ENCODE measurements at places on chromosomes 12 and 14. TPM values are rescaled to one million over a fixed set of nuclear protein-coding genes. Genes with fewer than 3 reads are reported as not detected.
A peak's percentile ranks its signal among the peaks of the same experiment; 100 is the strongest.

Gene KRT82
- not detected for total RNA-seq

Gene EID3
- total RNA-seq = 11.4 TPM

Gene CLEC1B
- total RNA-seq = not detected

Gene ABCC9
- not detected for total RNA-seq

- H3K4me1 ChIP-seq = peaks cover 6% of the 10 kb centered on the region
- no peak overlapping the region for H3K27ac ChIP-seq
- H3K4me3 ChIP-seq = no peak overlapping the region
These were observed 2.6 kb upstream of the SLC11A2 start for GRCh38 chr12:51028813-51029150.

- H3K4me1 ChIP-seq = no peaks in the 10 kb centered on the region
- no peak overlapping the region for H3K27ac ChIP-seq
- DNase-seq = no peak
- H3K27me3 ChIP-seq = no peaks in the 10 kb centered on the region
- H3K4me3 ChIP-seq = no peak overlapping the region
- no peaks in the 10 kb centered on the region for H3K36me3 ChIP-seq
These were observed 9.5 kb upstream of the BDKRB1 start for GRCh38 chr14:96246539-96246847.

DNA sequence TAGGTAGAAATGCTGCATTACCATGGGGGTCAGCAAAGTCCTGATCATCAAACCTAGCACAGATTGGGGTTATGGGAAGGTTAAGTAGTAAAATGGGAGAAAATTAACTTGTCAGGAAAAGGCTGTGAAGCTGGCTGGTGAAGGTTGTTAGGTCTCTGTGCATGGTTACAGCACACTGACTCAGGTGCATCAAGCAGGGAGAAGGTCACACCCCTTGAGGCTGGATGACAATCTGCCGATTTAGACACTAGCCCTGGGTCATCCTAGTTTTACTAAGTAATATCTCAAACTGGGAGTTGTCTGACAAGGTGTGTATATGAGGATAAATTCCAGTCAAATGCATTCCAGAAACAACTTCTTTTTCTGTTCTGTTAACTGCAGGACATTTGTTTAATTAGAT is 271.1 kb upstream of the LRIG3 start:
- no peak overlapping the region for H3K27ac ChIP-seq
- H3K27me3 ChIP-seq = no peaks in the 10 kb centered on the region
- H3K4me3 ChIP-seq = no peak overlapping the region
- H3K4me1 ChIP-seq = no peaks in the 10 kb centered on the region

DNA sequence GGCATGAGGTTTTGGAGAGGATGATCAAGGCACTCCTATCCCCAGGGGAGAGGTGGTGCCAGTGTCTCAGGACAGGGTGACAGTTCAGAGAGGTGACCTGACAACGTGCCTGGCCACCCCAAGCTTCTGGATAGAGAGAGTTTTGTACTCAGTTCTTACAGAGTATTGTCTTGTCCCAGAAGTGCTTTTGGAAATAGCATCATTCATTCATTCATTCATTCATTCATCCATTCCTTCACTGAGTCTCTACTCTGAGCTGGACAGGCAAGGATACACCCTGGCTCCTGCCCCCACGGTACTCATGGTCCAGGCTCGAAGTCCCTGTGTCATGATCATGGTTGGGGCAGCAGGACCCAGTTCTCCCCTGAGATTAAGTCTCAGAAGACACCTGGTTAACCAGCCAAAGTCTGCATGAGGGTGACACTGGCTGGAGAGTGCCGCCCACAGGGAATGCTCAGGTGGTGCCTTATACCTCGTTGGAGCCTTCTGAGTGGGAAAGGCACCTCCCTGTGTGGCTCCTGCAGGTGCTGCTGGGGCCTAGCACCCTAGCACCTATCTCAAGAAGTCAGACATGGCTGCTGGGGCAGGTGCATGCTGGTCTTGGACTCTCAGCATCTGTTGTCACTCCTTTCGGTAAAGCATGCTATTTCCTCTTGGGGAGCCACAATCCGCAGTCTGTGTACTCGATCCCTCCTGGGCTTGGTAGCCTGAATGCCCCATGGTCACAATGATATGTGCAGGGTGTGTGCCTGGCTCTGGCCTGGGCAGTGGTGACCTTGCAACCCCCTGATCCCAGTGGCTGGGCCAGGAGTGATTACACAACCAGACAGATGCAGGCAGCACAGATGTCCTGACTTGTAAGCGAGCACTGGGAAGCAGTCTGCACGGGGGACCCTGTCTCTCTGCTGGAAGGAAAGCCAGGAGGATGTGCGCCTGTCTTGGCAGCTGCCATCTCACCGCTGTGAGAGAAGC is 57.8 kb downstream of the C14orf132 start:
- H3K4me3 ChIP-seq = no peak overlapping the region
- no peak for DNase-seq

GRCh38 chr14:100312877-100313400 is 6.7 kb upstream of the SLC25A29 start:
- H3K27me3 ChIP-seq = no peaks in the 10 kb centered on the region
- no peaks in the 10 kb centered on the region for H3K4me1 ChIP-seq
- no peak overlapping the region for H3K4me3 ChIP-seq
- no peaks in the 10 kb centered on the region for H3K36me3 ChIP-seq
- H3K27ac ChIP-seq = no peak overlapping the region

GRCh38 chr12:17060260-17060659 is 454.3 kb upstream of the LMO3 start:
- no peak for DNase-seq
- H3K36me3 ChIP-seq = no peaks in the 10 kb centered on the region
- H3K4me3 ChIP-seq = no peak overlapping the region
- H3K27ac ChIP-seq = no peak overlapping the region

DNA sequence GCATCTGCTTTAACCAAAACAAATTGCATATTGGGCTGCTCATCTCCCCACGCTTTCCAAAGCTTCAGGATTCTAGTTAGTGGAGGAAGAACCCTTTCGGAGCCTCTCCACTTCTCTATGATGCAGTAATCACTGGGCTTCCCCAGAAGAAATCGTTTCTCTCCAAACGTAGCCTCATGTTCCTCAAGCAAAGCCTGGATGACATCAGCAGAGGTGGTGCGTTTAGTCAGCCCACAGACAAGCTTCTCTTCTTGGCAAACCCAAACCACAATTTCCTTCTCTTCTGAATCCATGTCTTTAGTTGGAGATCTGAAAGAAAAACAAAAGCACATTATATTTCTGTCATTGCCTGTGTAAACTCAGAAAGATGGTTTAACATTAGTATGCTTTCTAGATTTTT is 30.6 kb downstream of the RASSF9 start:
- no peak for DNase-seq
- no peaks in the 10 kb centered on the region for H3K36me3 ChIP-seq
- no peaks in the 10 kb centered on the region for H3K27me3 ChIP-seq
- H3K27ac ChIP-seq = no peak overlapping the region
- no peaks in the 10 kb centered on the region for H3K4me1 ChIP-seq
- H3K4me3 ChIP-seq = no peak overlapping the region

DNA sequence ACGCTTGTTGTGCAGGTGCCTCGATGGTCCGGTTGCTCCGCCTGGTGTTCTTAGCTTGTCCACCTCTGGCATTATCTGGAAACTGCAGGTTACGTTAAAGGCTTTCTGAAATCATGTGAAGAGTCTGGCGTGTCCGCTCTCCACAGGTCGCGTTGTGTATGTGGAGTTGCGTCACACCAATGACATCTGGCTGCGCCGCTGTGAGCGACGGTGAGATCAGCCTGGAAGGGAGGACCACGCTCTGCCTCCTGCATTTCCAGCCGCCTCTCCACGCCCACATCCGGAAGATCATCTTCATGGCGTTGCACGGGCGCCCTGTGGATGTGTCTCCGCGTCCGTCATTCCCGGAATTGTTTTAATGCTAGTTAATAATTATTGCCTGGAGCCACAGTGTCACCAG is 50.6 kb upstream of the GALNT9 start:
- peaks cover 4% of the 10 kb centered on the region for H3K27me3 ChIP-seq
- no peak for DNase-seq
- no peak overlapping the region for H3K4me3 ChIP-seq
- no peaks in the 10 kb centered on the region for H3K4me1 ChIP-seq
- no peaks in the 10 kb centered on the region for H3K36me3 ChIP-seq
- no peak overlapping the region for H3K27ac ChIP-seq

DNA sequence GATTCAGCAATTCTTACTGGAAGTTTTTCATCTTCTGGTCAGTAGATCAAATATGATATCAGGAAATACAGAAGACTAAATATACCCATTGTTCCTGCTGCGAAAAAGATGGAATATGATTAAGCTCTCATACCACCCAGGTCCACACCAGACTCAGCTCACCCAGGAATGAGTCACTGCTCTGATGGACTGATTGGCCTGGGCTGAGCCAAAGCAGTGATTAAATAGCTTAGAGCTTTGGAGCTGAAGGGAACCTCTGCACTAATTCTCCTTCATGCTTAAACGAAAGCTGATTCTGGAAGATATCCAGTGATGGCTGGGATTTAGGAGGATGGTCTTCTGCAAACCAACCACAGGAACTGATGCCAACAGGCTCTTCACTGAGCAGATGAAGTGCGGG is 62.0 kb upstream of the SYT1 start:
- no peaks in the 10 kb centered on the region for H3K4me1 ChIP-seq
- H3K4me3 ChIP-seq = no peak overlapping the region
- no peak overlapping the region for H3K27ac ChIP-seq
- no peaks in the 10 kb centered on the region for H3K36me3 ChIP-seq

DNA sequence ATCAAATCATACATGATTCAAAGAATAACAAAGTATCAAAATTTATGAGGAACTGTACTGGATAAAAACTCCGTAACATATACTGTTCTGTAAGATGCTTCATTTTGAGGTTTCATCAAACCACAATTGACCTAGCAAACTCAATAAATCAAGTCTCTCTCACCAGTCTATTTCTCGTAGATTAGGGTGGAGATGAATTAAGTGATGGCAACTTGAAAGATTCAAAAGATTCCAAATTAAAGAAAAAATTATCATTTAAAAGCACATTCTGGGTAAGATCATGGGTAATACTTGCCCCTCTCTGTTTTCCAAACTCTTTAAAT is 74.4 kb downstream of the PAPLN start:
- no peak overlapping the region for H3K27ac ChIP-seq
- DNase-seq = no peak
- no peaks in the 10 kb centered on the region for H3K36me3 ChIP-seq
- H3K4me1 ChIP-seq = no peaks in the 10 kb centered on the region
- no peaks in the 10 kb centered on the region for H3K27me3 ChIP-seq
- H3K4me3 ChIP-seq = no peak overlapping the region

DNA sequence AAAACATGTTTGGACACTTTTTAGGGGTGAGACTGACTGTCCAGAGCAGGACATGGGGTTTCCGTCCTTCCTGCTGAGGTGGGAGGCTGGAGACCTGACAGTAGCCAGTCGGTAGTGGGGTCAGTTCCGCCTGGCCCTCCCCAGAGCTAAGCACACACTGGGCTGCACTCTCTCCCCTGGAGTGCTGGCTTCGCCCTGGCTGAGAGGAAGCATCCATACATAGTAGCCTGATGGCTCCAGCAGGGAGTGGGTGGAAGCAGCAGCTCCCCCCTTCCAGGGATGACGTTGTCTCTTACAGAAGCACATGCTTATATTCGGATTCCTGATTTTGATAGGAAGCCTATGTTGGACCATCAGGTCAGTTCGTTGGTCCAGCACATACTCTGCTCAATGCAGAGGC is 40.4 kb downstream of the SFSWAP start:
- no peak overlapping the region for H3K4me3 ChIP-seq
- DNase-seq = no peak
- no peaks in the 10 kb centered on the region for H3K27me3 ChIP-seq

GRCh38 chr14:68548194-68549076 is 244.4 kb downstream of the ZFP36L1 start:
- no peak overlapping the region for H3K27ac ChIP-seq

DNA sequence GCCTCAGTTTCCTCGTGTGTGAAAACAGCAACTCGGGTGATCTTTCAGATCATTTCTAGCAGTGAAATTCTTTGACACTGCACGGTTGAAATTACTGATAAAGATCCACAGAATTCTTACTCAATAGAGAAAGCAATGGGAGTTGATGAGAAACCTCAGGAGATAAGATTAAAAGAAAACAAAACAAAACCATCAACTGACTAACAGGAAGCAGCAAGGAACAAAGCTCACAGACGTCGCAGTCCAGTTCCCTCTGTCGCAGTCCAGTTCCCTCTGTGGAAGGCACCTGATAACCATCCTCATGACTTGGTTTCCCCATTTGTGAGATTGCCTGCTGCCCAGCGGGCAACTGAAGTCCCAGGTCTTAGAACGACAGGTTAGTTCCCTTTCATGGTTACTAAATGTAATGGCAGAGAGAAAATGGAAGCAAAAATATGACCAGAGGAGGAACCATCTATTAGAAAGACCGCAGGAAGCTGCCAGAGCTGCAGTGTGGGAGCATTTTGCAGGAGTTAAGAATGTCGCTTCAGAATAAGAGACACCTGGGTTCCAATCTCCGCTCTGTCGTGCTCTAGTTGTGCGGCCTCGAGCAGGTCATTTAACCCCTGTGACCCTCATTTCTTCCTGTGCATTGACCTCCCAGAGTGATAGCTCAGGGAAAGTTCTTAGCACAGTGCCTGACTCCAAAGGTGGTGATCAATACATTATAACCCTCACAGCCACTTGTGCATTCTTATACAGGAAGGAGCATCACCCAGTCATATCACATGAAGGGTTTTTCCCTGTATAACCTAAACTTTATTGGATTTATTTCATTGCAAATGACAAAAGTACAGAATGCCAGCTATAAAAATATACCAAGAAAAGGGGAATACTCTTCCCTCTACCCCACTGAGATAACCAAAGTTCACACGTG is 5.1 kb upstream of the MED13L start:
- no peaks in the 10 kb centered on the region for H3K4me1 ChIP-seq
- no peak overlapping the region for H3K27ac ChIP-seq
- H3K27me3 ChIP-seq = no peaks in the 10 kb centered on the region
- no peak for DNase-seq

GRCh38 chr14:32201193-32201815 is 541 bp upstream of the RNU6-7 start:
- no peaks in the 10 kb centered on the region for H3K36me3 ChIP-seq
- H3K4me3 ChIP-seq = peak overlapping the region; percentile 85
- no peaks in the 10 kb centered on the region for H3K4me1 ChIP-seq
- H3K27me3 ChIP-seq = no peaks in the 10 kb centered on the region

- no peak overlapping the region for H3K27ac ChIP-seq
- no peaks in the 10 kb centered on the region for H3K4me1 ChIP-seq
These were observed 13.4 kb upstream of the GPRC5A start for GRCh38 chr12:12877781-12878455.

GRCh38 chr12:121568971-121569751 is 11.7 kb downstream of the KDM2B start:
- no peak overlapping the region for H3K4me3 ChIP-seq
- no peaks in the 10 kb centered on the region for H3K27me3 ChIP-seq
- H3K36me3 ChIP-seq = no peaks in the 10 kb centered on the region
- H3K4me1 ChIP-seq = no peaks in the 10 kb centered on the region
- no peak overlapping the region for H3K27ac ChIP-seq

GRCh38 chr14:69673578-69674305 is 62.3 kb downstream of the SUSD6 start:
- H3K36me3 ChIP-seq = no peaks in the 10 kb centered on the region
- peak overlapping the region; percentile 55 for H3K27ac ChIP-seq
- H3K4me3 ChIP-seq = peak overlapping the region; percentile 9
- H3K4me1 ChIP-seq = peaks cover 67% of the 10 kb centered on the region
